Tibial artery (tissue), 4 donors: ENCODE measurements at places on chromosomes 3 and 15.

GRCh38 chr3:194162070-194162678, 26.2 kb downstream of the HES1 start:
- DNase-seq: no peak

DNA sequence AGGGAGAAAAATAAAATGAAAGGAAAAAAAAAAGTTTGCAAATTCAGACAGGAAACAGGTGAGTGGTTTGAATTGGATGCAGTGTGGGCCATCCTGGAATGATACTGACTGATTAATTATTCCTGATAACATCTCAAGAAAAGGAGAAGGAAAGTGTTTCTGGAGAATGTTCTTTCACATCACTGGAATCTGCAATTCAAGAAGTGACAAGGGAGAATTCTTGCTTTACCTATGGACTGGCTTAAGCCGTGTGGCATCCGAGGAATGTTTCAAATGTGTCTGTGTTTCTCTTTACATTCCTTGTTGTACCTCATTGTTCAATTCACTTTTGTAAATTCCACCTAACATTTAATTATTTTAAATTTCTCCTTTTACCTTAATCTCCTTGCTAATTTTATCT, 465.0 kb downstream of the EPHB1 start:
- DNase-seq: no peak

GRCh38 chr3:127751163-127751621, 71.1 kb downstream of the MGLL start:
- DNase-seq: no peak

DNA sequence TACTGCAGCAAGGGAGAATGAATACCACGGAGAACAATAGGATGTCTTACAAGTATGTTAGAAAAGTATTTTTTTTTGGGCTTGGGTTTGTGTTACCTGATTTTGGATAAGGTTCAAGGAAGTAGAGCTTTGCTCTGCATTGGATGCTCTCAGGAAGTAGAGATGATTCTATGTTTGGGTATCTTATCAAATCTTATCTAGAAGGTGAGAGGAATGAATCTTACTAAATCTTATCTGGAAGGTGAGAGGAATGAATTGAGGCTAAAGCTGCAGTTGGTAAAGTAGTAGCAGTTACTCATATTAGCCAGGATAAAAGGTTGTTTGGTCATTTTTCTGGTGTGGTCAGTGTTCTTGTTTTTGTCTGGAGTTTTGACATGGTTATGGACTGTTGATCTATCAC, 17.4 kb downstream of the TFG start:
- DNase-seq: no peak

DNA sequence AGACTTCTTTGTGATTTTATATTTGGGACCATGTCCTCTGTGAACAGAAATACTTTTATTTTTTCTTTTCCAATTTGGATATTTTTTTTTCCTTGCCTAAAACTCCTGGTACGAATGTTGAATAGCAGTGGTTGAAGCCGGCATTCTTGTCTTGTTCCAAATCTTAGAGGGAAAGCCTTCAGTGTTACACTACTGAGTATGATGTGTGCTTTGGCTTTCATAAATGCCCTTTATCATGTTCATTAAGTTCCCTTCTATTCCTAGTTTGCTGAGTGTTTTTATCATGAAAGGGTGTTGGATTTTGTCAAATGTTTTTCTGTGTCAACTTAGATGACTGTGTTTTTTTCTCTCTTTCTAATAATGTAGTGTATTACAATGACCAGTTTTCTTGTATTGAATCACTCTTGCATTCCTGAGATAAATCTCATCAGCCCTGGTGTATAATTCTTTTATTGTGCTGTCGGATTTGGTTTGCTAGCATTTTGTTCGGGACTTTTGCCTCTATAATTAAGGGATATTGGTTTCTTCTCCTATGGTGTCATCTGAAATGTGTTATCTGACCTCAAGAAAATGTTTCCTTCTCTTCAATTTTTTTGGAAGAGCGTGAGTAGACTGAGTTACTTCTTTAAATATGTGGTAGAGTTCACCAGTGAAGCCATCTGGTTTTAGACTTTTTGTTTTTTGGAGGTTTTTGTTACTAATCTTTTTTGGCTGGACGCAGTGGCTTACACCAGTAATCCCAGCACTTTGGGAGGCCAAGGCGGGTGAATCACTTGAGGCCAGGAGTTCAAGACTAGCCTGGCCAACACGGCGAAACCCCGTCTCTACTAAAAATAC, 33.3 kb downstream of the MAP1A start:
- DNase-seq: peak; percentile 51

GRCh38 chr15:96502196-96502595, 171.7 kb downstream of the NR2F2 start:
- no peak for DNase-seq

DNA sequence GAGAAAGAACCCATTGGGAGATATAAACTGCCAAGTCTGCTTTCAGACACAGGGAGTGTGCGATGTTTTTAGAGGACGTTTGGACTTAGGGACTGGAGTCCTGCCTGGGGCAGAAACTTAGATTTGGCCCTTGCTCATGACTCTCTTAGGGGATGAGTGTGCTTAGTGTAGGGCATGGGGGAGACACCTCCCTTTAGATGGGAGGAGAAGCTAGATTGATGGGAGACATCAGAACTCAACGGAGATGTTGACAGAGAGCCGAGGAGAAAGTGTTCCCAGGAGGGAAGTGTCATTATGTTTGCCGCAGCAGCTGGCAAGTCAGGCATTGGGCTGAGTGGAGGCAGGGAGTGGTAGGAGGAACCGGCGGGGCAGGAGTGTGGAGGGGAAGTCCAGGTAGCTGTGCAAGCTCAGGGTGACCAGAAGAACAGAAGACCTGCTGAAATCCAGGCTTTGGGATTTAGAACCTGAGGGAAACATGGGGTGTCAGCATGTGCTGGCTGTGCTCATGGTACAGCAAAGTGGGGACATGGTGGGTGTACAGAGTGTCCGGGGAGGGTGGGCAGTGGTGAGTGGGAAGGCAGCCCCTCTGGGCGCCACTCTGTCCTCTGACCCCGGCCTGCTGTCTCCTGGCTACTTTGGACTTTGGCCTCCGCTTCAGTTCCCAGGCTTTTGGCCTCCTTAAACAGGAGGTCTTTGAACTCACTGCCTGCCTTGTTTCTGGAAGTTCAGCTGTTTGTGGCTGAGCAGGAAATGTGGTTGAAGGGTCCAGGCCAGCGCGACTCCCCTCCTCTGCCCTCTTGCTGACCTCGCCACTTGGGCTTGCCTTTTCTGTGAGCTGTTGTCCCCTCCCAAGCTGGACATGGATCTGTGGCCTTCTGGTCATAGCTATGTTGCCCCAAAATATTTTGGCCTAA, 324.0 kb upstream of the LRRFIP2 start:
- no peak for DNase-seq

GRCh38 chr15:75843678-75844581, 683 bp downstream of the UBE2Q2 start:
- DNase-seq: peak; percentile 82
